C1 segment of cervical spinal cord (tissue), 14 donors: ENCODE measurements at places on chromosomes 5 and 9.

DNA sequence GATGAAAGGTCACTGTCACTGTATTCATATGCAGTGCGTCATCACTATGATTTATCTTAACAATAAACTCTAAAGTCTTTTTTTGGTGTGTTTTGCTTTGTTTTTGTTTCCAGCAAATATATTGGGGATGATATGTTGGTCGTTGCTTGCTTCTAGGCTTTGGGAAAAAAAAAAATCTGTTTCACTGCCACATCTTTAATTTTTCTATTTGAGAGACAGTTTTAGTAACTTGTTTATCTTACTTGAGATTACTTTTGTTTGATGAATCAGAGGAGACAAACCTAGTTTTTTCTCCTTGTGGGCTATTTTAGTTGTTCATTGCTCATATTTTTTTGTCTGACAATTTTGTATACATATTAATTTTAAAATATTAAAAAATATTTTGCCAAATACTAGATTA lies 19.4 kb downstream of the CWC27 start:
- no peak for DNase-seq

DNA sequence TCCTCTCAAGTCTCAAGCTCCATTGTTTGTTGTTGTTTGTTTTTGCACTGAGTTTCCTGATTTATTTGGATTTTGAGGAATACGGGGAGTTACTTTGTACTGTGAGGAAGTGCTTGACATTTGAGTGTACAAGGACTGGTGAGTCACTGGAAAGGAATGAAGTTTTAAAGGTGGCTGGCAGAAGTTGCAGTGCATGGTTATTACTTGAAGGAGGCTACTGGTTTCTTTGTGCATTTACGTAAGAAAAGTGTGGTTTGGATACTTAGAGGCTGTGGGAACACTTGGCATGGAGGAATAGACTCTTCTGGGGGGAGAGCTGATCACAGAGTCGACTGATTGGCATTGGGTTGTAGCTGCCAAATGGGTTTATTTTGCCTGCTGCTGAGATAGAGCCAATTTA lies 919.0 kb downstream of the TAF11L14 start:
- DNase-seq, result no peak

DNA sequence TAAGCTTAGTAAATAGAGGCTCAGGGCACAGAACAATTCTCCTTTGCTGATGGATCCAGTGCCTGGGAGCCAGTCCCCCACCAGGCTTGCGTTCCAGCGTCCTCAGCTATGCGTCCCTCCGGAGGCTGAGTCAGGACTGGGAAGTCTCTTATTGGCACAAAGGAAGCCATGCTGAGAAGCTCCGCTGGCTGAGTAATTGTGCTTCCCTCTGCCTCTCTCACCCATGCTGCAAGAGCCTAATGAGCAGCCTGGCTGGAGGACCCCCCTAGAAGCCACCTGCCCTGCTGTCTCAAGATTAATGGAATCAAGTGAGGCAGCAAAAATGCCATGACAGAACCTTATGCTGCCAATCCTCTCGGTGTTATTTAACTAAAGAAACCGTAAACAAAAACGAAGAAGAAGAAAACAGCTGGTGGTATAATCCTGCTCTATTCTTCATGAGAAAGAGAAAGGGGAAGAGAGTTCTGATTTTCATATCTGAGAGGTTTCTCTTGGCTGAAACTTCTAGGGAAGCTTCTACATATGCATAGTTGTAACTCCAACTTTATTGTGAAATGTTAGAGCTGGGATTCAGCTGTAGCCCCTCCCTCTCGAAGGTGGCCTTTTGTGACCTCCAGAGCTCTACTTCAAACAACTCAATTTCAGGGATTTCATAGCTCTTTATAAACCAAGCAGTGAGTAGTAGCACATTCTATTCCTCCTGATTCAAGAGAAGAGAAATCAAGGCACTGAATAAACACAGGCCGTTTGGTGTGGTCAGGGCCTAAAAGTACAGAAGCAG lies 185.4 kb upstream of the SEMA6A start:
- DNase-seq, result peak; percentile 52

DNA sequence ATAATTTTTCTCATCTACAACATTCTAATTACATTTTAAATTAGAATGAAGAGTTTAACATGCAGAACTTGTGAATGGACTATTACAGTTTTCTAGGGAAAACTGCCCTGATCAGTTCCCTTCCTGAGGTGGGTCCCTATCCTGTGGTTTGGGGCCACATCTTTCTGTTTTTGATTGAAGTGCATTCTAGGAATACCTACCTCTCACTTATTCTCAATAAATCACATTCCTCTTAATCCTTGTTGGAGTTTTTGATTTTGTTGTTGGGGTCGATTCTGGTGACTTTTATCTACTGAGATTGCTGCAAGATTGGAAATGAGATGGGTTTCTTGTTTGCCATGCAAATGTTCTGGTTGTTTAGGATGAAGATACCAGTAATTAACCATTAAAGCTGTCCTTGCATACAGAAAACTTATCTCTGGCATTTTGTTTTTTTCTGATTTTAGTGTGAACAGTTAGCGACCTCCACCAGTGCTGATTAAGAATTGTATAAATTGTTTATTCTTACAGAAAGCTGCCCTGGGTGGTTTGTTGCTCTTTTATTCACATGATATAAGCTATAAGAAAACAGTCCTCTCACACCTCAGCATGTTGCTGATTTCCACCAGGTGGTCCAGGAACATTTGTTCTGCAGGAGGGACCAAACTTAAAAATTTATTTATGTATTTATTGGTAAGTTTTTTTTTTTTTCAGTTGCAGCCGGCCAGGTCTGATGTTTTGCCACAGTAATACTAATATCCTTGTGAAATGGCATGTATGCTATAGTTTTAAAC lies 269.9 kb downstream of the FANCC start:
- DNase-seq, result no peak

- DNase-seq, result no peak
Observed at GRCh38 chr5:21398511-21398910, 1410.5 kb upstream of the CDH18 start.

DNA sequence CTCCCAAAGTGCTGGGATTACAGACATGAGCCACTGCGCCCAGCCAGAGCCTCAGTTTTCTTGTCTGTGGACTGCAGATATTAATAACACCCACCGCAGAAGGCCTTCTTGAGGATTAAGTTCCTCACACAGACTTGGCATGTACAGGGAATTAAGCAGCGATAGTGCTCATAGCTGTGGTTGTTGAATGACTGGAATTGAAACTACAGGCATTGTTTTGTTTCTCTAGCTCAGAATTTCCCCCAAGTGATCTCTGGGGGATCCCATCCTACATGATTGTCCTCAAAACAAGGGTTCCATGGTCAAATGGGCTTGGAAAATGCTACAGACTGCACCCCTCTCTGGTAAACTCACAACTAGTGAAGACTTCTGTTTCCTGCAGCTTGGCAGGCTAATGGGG lies 44.2 kb upstream of the TDRD7 start:
- no peak for DNase-seq

DNA sequence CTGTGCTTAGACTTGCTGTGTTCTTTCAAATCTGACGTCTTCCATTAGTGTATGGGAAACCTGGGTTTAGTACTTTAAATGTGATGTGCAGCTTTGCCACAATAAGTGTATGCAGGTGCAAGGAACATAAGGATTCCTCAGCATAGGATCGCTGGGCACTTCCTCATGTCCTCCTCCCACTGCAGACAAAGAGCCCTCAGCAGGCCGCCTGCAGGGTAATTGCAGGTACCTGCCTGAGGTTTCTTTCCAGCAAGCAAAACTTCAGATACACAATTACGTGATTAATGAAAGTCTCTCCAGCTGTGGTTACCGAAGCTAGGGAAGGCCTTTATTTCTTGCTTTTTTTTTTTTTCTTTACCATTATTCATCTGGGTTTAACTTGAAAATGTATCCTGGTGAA lies 233.1 kb downstream of the RFK start:
- no peak for DNase-seq

GRCh38 chr9:19992556-19992955 lies 203.7 kb upstream of the SLC24A2 start:
- DNase-seq, result no peak

DNA sequence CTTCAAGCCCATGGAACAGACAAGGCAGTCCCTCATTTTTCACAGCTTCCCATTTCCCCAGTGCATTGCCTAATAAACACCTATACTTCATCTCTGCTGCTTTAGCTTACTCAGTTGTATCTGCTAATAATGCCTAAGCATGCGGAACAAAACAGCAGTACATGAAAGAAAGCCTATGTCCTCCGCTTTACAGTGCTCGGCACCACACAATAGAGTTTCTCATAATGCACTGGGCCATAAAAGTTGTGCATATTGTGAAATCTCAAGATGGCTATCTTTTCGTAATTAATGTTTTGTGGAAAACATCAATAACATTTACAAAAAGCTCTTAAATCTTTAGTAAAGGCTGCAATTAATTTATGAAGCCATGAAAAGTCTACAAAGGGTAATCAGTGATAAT lies 69.3 kb downstream of the DENND1A start:
- DNase-seq, result no peak

DNA sequence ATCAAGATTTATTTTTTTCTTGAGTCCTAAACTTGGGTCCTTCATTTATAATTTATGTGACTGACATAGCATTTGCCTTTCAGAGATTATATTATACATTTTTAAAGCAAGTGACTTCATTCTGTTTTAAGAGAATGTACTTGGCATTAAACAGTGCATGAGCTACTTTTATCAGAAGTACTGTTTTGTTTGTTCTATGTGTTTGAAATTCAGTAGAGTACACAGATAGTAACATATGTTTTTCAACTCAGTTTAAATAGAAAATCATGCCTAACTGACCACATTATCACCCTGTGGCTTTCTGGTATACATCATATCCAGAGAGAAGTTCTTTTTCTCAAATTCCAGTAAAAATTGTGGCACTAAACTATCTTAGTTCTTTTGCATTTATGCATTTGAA lies 335.3 kb upstream of the CDH18 start:
- DNase-seq, result no peak

DNA sequence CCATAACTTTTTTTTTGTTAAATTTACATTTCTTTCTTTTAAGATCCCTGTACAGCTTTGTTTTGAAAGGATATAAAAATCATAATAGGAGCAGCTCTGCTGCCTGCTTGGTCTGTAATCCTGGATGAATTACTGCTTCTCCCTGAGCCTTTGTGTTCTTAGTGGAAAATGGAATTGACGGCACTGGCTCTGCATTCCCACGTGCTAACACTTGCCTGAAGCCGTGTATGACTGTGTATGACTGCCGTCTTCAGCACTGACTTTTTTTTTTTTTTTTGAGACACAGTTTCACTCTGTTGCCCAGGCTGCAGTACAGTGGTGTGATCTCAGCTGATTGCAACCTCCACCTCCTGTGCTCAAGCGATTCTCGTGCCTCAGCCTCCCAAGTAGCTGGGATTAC lies 4.8 kb downstream of the THG1L start:
- DNase-seq, result no peak

- no peak for DNase-seq
Observed at GRCh38 chr9:93652604-93653592, 76.5 kb downstream of the PHF2 start.

- no peak for DNase-seq
Observed at GRCh38 chr5:387491-388265, 55.3 kb upstream of the EXOC3 start.

GRCh38 chr5:158898185-158899177 lies 201.2 kb downstream of the EBF1 start:
- no peak for DNase-seq

GRCh38 chr5:140633021-140633471 lies at the start of gene CD14:
Gene CD14, minus strand, starts transcription at chr5:140633175. Its CDS starts 104 bp downstream, at chr5:140633071.
- DNase-seq, result peak; percentile 47

GRCh38 chr5:544675-545355 lies 20.6 kb upstream of the SLC9A3 start:
- no peak for DNase-seq

DNA sequence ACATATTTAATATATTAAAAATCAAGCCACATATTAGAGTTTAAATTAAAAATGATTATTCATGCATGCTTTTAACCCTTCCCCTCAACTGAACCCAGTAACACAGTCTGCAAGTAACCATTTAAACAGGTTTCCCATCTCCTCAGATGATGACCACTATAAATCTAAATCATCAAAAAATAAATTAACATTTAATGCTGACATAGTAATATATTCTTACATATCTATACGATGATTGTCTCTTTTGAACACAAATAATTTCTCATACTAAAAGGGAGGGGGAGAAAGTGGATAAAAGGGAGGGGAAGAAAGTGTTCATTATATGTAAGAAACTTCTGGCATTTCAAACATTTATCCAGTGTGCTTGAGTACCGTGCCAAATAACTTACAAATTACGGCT lies 701.6 kb downstream of the MTRR start:
- DNase-seq, result no peak

DNA sequence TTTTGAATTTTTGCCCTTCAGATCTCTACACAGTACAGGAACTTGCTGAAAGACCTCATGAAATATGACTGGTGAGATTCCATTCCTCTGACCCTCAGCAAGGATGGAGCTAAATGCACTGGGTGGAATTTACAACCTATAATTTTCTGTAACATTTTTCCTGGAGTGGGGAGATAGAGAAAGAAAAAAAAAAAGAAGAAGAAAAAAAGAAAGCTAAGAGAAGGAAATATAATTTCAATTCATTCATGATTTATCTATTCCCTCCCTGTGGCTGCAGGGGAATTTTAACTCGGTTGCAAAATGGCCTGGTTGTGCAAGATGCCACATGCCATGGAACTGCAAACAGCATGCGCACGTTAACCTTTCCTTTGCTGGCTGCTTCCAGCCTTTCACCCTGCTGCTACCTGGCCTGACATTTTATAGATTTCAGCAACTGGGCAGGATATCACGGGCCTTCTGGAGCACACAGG lies 155.4 kb downstream of the FSTL4 start:
- DNase-seq, result no peak

DNA sequence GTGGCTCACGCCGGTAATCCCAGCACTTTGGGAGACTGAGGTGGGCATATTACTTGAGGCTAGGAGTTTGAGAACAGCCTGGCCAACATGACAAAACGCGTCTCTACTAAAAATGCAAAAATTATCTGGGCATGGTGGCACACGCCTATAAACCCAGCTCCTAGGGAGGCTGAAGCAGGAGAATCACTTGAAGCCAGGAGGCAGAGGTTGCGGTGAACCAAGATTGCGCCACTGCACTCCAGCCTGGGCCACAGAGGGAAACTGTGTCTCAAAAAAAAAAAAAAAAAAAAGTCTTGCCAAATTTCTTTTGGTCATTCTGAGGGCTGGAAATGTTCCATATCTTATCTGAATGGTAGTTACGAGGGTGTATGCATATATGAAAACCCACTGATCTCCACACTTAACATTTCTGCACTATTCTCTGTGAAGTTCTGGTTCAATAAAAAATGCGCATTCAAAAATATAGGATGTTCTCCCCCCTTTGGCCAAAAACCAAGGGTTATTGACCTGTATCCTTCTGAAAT lies 13.5 kb upstream of the NIPAL4 start:
- DNase-seq, result no peak

DNA sequence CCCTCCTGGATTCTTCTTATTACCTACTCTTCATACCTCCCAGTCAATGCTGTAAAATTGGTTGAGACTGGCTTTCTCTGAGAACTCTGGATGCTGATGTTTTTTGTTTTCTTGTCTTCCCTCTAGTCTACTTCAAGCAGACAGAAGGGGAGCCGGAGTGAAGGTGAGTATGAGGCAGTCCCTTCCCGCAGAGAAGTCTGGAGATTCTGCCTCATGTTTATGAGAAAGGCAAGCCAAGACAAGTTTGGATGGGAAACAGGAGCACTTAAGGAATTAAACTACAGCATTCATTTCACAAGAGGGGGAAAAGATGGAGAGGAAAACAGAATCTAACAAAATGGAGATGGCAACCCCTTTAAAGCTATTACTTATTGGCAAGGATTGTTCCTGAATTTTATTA lies 246.1 kb downstream of the TRIM32 start:
- DNase-seq, result no peak

GRCh38 chr5:154065971-154066370 lies 27.2 kb downstream of the MFAP3 start:
- no peak for DNase-seq

GRCh38 chr9:113741886-113742854 lies 133.9 kb upstream of the ZNF618 start:
- DNase-seq, result no peak
